Stimulated activated CD8-positive, alpha-beta memory T cell treated with anti-CD3 and anti-CD28 coated beads, Interleukin-12 subunit alpha, Interleukin-12 subunit beta, amount 100 ng/mL, for 4 hours (primary cell): ENCODE measurements at places on chromosomes 3 and 15.

DNA sequence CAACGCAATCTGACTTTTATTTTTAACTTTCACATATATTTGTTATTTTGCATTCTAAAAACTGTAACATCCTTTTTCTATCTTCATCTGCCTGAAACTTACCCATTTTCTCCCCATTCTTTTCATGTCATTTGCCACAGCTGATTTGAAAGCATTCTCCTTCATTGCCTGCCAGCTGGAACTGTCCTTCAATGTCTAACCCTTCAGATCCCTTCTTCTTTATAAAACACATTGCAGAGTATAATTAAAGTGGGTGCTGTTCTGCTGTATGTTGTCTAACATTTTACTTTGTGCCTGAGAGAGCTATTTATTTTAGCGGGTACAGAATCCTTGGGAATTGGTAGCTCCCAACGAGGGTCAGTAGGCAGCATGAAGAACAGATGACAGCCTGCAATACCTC lies 827.4 kb downstream of the IGSF11 start:
- no peak for DNase-seq

DNA sequence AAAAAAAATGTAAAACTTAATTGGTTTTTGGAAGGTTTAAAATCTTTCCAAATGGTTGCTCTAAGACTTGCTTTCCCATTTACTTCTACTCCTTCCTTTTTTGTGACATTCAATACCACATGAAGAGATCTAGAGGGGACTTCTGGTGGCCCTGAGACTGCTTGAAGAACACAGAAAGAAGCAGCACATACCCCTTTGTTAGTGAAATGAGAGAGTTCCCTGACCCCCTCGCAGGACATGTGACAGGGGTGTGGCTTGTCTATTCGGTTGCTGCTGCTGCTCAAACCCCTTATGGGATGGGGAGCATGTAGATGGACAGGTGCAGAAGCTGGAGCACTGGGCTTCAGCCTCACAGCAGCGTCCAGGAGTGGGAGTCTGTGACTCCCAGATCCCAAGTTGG lies 71.0 kb downstream of the ZMAT3 start:
- DNase-seq: no peak

GRCh38 chr3:16793321-16793720 lies 91.4 kb upstream of the PLCL2 start:
- DNase-seq: no peak

DNA sequence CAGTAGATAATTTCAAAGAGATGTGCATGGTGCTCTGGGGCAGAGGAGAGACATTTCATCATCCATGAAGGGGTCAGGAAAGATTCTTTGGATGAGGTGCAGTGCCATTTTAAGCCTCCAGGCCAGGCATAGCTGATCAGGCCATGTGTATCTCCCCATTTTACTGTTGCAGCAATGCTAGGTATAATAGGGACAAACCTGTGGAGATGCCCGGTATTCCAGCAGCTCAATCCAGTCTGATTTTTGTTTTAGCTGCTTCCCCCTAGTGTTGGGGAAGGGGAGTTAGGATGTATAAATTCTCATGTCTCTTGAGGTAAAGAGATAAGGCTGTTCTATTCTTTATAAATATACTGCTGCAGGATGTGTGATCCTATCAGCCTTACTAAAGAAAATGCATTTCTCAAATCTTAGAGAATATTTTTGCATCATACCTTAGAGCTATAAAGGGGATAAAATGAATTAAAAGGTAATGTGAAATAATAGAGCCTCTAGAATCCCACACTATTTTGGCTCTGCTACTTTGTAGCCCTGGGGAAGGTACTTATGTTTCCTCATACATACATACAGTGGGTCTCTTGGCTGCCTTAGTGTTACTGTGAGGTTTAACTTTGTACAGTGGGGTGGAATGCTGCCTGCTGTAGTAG lies 5.2 kb downstream of the CDV3 start:
- DNase-seq: no peak

GRCh38 chr3:37852097-37852496 lies 9.6 kb upstream of the CTDSPL start:
- DNase-seq: no peak

- DNase-seq: no peak
Observed at GRCh38 chr15:81054236-81054635, 53.5 kb downstream of the TLNRD1 start.

DNA sequence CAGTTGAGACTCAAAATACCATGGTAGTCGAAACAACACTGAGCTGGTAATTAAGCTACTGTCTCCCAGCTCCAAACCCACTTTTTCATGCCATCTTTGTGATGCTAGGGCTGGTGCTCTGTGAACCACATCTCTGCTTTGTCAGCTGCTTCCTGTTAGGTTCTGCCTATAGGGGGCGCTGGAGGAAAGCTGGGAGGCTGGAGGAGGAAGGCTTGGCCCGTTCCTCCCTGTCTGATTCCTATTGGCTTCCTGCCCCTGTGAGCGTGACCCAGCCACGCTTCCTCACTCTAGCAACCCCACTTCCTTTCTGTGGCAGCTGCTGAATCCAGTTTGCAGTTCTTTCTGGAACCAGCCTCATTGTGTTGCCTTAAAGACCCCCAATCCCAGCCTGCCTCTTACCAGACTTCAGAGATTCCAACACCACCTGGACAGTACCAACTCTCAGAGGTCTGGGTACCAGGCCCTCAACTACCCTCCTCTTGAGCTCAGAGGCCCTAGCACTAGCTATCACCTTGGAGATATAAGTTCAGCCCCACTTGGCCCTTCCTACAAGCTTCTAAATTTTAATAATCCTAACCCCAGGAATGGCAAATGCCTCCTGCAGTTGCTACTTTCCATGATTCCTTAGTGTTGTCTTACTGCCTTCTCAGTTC lies 120.9 kb downstream of the ERC2 start:
- DNase-seq: no peak

DNA sequence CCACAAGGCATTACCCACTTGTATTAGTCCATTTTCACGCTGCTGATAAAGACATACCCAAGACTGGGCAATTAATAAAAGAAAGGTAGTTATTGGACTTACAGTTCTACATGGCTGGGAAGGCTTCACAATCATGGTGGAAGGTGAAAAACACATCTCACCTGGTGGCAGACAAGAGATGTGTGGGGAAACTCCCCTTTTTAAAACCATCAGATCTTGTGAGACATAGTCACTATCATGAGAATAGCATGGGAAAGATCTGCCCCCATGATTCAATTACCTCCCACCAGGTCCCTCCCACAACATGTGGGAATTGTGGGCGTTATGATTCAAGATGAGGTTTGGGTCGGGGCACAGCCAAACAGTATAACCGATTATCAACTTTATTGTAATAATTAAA lies 17.0 kb upstream of the CMC1 start:
- DNase-seq: no peak

DNA sequence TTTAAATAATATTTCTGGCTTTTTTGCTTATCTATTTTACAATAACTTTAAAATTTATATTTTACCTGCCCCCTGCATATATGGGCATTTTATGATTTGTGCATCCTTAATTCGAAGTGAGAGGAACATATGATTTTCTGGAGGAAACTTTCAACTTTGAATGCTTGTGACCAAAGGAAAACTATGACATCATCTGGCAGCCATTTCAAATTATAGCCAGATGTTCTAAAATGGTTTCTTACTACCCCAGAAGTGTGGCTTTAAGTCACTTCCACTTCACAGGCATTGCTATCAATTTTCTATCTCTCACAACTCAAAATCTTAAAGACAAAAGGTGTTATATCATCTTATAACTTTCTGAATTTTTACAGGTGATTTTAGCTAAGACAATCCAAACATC lies 508.8 kb downstream of the RBMS3 start:
- no peak for DNase-seq

GRCh38 chr15:39625451-39625850 lies 44.6 kb downstream of the THBS1 start:
- no peak for DNase-seq

GRCh38 chr3:53287131-53287629 lies 31.4 kb upstream of the TKT start:
- DNase-seq: no peak

DNA sequence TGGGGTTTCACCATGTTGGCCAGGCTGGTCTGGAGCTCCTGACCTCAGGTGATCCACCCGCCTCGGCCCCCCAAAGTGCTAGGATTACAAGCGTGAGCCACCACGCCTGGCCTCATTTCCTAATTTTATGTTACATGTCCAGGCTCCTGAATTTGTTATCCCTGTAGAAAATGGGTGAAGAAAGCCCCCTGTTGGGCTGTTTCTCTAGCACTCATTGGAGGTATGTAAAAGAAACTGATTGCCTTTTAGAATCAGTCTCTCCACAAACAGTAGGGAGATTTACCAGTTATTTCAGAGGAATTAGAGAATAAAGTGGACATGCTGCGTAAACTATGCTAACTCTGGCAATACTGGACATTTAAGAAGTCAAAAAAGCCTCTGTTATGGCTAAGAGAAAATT lies 364.1 kb upstream of the TBL1XR1 start:
- no peak for DNase-seq

DNA sequence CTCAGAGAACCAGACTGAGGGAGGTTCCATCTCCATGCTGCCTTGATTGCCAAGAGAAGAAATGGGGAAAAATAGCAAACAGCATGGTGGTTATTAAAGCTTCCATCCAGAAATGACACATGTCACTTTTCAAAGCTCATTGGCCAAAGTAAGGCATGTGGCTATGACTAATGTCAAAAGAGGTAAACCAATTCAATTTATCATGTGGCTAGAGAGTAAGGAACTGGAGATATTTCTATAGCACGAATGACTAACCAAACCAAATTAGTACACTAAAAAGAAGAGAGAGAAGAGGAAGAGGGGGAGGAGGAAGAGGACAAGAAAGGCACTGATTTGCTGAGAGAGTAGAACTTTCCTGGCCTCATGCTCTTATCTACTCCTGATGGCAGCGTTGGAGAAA lies 115.2 kb upstream of the SLC6A11 start:
- no peak for DNase-seq

- no peak for DNase-seq
Observed at GRCh38 chr3:111080413-111080812, 8.8 kb downstream of the NECTIN3 start.

DNA sequence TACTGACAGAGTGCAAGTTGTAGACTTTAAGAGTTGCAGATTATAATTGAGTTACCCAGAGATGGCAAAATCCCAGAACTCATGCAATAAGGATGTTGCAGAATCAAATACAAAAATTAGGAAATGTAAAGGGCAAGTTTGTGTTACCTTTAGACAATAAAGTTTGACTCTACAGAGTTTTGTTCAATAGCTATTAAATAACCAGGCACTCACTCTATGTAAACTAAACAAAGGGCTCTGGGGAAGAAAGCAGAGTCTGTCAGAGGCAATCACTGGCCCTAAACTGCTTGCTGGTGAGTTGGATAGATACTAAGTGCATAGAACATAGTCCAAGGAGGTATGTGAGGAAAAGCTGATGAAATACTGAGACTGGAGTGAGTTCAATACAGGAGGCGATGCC lies 40.0 kb upstream of the PLCL2 start:
- DNase-seq: no peak

DNA sequence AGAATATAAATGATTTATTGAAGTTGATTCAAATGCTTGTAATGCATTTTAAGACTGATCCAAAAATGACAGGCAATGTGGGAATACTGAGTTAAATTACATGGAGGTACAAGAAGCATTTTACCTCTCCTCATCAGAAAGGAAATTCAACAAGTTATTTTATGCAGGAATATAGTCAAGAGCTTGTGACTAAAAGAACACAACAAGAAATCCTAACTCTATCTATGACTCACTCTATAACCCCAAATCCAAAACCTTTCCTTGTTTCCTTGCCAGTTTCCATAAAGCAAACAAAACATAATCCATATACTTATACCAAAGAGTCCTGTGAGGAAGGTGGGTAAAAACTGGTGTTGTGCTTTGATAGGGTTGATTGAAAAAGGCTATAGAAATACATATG lies 30.8 kb downstream of the SIN3A start:
- no peak for DNase-seq

- no peak for DNase-seq
Observed at GRCh38 chr3:49058011-49058410, 28.8 kb upstream of the IMPDH2 start.

GRCh38 chr15:44792715-44793114 lies 56.4 kb downstream of the TRIM69 start:
- no peak for DNase-seq

- DNase-seq: no peak
Observed at GRCh38 chr15:73630921-73631362, 2.2 kb downstream of the NPTN start.

DNA sequence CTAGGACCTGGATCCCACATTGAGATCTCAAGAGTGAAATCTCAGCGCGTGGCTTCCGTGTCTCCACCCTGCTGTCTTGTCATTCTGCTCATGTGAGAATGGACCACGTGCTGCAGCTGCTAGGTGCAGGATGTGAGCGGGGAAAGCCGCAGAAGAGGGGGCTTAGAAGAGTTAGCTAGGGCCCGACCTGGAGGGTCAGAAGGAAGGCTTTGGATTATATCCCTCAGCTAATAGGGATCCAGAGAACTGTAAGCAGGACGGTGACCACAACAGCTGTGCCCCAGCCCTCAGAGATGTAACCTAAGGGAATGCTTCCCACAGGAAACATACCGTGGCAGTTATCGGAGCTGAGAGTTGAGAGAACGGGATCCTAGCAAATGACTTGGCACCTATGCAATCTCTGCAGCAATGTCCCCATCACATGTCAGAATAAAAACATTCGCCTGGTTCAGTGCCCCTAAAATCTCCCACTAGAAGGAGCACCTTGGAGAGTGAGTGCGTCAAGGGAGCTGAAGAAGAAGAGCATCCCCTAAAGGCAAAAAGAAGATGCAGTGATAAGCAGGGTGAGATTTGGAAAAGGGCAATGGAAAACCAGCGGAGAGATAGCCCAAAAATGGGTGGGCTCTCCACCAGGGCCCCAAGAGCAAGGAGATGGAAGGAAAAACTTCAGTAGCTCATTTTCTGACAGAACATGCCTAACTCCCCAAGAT lies 76.9 kb upstream of the ST8SIA2 start:
- DNase-seq: no peak

DNA sequence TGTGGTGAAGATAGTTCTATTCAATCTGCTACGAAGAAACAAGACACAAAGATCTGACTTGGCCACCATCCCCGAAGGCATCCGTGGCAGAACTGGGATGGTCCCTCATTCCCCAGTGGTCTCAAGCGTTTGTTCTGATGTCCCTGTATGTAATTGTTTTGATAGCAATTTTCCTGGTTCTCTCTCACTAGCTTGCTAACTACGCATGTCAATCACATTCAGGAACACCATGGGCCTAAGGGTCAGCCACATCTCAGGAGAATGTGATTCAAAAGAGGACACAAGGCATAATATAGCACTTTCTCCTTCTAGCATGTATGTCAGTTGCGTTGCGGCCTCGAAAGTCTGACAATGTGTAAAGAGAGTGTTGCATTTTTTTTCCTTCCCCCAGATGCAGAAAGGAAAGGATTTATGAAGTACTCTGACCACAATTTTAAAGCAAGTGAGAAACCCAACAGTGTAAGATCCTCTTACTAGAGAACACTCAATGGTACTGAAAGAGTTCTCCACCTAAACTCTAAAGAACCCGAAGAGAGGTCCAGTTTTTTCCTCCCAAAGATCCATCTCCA lies 32.0 kb upstream of the TCF12 start:
- DNase-seq: no peak

GRCh38 chr3:126928921-126929474 lies 53.9 kb upstream of the PLXNA1 start:
- DNase-seq: no peak

- no peak for DNase-seq
Observed at GRCh38 chr3:38367779-38368178, 21.2 kb downstream of the XYLB start.

GRCh38 chr15:31500766-31501449 lies 174.3 kb downstream of the KLF13 start:
- no peak for DNase-seq
